ENCODE measurements at places on chromosomes 11 and 22. TPM values are rescaled to one million over a fixed set of nuclear protein-coding genes. Genes with fewer than 3 reads are reported as not detected.

The CCDC15 gene
- 7.4 TPM for total RNA-seq

The ZNF280A gene
- total RNA-seq = not detected

The GTSE1 gene
- total RNA-seq = 5.5 TPM

The PNPLA5 gene
- not detected for total RNA-seq

The PARVA gene
- total RNA-seq = 26.3 TPM

The C11orf21 gene
- total RNA-seq = 0.10 TPM

The MFRP gene
- total RNA-seq = not detected
